ENCODE measurements at places on chromosomes 16 and 17. TPM values are rescaled to one million over a fixed set of nuclear protein-coding genes. Genes with fewer than 3 reads are reported as not detected.

The CDH5 gene
- 10.2 TPM for total RNA-seq

DNA sequence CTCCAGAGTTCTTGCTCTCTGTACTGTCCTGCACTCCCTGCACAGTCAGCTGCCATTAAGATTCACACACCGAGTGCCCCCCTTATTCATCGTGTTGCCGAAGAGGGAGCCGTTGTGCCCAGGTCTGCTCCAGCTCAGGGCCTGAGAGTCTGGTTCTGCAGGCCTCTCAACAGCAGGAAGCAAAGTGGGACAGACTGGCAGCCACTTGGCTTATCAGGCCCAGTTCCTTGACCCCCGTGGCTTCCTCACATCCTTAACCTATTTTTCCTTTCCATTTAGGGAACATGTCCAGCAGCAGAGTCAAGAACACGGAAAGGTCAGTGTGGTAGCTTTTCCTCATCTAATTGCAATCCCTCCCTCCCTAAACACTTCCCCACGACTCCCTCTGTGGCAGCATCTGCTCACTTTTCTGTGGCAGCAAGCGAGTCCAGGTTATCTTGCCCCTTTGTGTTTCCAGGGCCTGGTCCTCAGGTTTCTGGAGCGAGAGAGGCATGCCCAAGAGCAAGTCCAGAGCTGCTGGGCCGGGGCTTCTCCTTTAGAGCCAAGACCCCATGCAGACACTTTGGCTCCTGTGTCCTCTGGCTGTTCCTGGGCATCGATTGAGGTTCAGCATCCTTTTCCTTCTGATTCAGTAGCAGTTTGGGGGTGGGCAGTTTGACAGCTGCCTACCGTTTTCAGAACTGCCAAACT, 22.1 kb upstream of the ADAM11 start:
- no peaks in the 10 kb centered on the region for H3K36me3 ChIP-seq
- DNase-seq = no peak
- no peaks in the 10 kb centered on the region for H3K27me3 ChIP-seq
- no peak overlapping the region for H3K27ac ChIP-seq
- no peaks in the 10 kb centered on the region for H3K4me1 ChIP-seq

- no peaks in the 10 kb centered on the region for H3K36me3 ChIP-seq
- H3K4me3 ChIP-seq = no peak overlapping the region
- no peak overlapping the region for H3K27ac ChIP-seq
- no peak for DNase-seq
- H3K27me3 ChIP-seq = no peaks in the 10 kb centered on the region
These were observed 2.9 kb upstream of the MAFG start for GRCh38 chr17:81930142-81931125.

- H3K4me1 ChIP-seq = peaks cover 9% of the 10 kb centered on the region
- no peak for DNase-seq
- H3K27ac ChIP-seq = no peak overlapping the region
These were observed 3.4 kb downstream of the C1QTNF1 start for GRCh38 chr17:79027274-79027924.

The OTOP2 gene
- total RNA-seq = not detected

The IL32 gene
- 928 TPM for total RNA-seq

The PYY gene
- 0.49 TPM for total RNA-seq

GRCh38 chr17:30358055-30358760, 20.5 kb upstream of the CPD start:
- no peak overlapping the region for H3K27ac ChIP-seq
- H3K4me3 ChIP-seq = no peak overlapping the region
- no peaks in the 10 kb centered on the region for H3K27me3 ChIP-seq
- no peak for DNase-seq

- H3K36me3 ChIP-seq = no peaks in the 10 kb centered on the region
- no peaks in the 10 kb centered on the region for H3K27me3 ChIP-seq
- no peaks in the 10 kb centered on the region for H3K4me1 ChIP-seq
- DNase-seq = no peak
These were observed 640.1 kb upstream of the CDH8 start for GRCh38 chr16:62676306-62676705.

GRCh38 chr16:68378436-68379415, 67.9 kb downstream of the PRMT7 start:
- no peak overlapping the region for H3K4me3 ChIP-seq
- no peaks in the 10 kb centered on the region for H3K4me1 ChIP-seq
- H3K27me3 ChIP-seq = no peaks in the 10 kb centered on the region

The TSNAXIP1 gene
- 0.94 TPM for total RNA-seq

DNA sequence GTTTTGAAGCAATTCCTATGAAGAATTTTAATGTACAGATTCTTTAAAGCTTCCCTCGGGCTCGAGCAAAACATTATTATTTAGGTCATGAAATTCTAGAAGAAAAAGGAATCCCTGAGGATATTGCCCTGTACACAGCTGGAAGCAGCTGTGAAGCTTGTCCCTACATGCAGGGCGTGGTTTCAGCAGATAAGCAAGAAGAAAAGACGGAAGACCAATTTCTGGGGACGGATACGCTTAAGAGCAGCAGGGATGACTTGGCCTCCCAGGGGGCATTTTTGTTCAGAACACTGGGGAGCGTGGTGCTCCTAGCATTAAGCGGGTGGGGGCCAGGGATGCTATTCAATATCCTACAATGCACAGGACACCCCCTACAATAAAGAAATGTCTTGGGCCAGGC, 34.3 kb downstream of the LITAF start:
- H3K27ac ChIP-seq = no peak overlapping the region
- H3K36me3 ChIP-seq = peaks cover 49% of the 10 kb centered on the region
- no peaks in the 10 kb centered on the region for H3K4me1 ChIP-seq
- DNase-seq = no peak

GRCh38 chr16:22322021-22322471, 24.8 kb downstream of the POLR3E start:
- H3K4me3 ChIP-seq = no peak overlapping the region
- H3K36me3 ChIP-seq = peaks cover 43% of the 10 kb centered on the region
- no peak for DNase-seq
- no peaks in the 10 kb centered on the region for H3K27me3 ChIP-seq

DNA sequence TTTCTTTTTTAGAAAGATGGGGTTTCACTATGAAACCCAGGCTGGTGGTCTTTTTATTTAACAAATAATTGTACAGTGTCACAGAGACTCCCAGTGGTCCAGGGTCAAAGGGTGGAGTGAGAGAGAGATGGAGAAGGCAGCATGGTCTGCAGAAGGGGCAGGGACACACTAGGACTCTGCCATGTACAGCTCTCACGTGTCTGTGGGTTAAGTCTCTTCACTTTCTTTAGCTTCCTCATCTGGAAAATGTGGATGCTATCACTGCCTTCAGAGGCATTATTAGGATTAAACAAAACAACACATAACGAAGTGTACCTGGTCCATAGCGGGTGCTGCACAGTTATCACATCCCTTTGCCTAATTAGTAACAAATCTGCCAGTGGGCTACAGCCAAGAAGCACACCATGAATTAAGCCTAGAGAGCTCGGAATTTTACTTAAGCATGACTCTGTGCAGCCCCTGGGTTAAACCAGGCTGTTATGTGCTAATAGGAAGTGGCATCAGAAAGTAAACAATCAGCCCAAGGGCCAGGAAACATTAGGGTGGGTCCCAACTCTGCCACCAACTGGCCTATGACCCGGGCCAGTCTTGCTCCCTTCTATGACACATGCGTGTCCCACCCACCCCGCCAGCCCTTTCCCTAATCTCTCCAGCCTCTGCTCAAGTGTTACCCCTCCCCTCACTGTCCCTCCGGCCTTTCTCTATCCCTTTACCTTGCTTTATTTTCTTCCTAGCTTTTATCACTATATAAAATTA, 13.9 kb downstream of the TOP3A start:
- peaks cover 40% of the 10 kb centered on the region for H3K36me3 ChIP-seq
- no peaks in the 10 kb centered on the region for H3K4me1 ChIP-seq
- DNase-seq = no peak
- no peak overlapping the region for H3K4me3 ChIP-seq

The CES3 gene
- 6.2 TPM for total RNA-seq

- H3K4me3 ChIP-seq = no peak overlapping the region
- no peak overlapping the region for H3K27ac ChIP-seq
- H3K27me3 ChIP-seq = no peaks in the 10 kb centered on the region
- DNase-seq = no peak
- H3K4me1 ChIP-seq = no peaks in the 10 kb centered on the region
These were observed 72.7 kb downstream of the SOX9 start for GRCh38 chr17:72193391-72194106.

GRCh38 chr17:19876529-19877161, 8.9 kb upstream of the ULK2 start:
- no peak overlapping the region for H3K4me3 ChIP-seq
- H3K4me1 ChIP-seq = no peaks in the 10 kb centered on the region
- no peaks in the 10 kb centered on the region for H3K36me3 ChIP-seq
- DNase-seq = no peak

GRCh38 chr17:56879280-56879679, 34.6 kb downstream of the TRIM25 start:
- no peaks in the 10 kb centered on the region for H3K27me3 ChIP-seq
- H3K27ac ChIP-seq = no peak overlapping the region
- H3K4me1 ChIP-seq = no peaks in the 10 kb centered on the region
- H3K4me3 ChIP-seq = no peak overlapping the region
- H3K36me3 ChIP-seq = no peaks in the 10 kb centered on the region
- no peak for DNase-seq

- DNase-seq = no peak
- no peak overlapping the region for H3K4me3 ChIP-seq
- H3K36me3 ChIP-seq = peaks cover 36% of the 10 kb centered on the region
- no peaks in the 10 kb centered on the region for H3K27me3 ChIP-seq
These were observed 12.0 kb downstream of the MMP15 start for GRCh38 chr16:58037365-58038057.

- no peaks in the 10 kb centered on the region for H3K27me3 ChIP-seq
- H3K27ac ChIP-seq = no peak overlapping the region
- no peaks in the 10 kb centered on the region for H3K36me3 ChIP-seq
- DNase-seq = no peak
- no peak overlapping the region for H3K4me3 ChIP-seq
These were observed 34.9 kb upstream of the SSTR5 start for GRCh38 chr16:1037394-1038257.

The TOX3 gene
- 3.8 TPM for total RNA-seq

DNA sequence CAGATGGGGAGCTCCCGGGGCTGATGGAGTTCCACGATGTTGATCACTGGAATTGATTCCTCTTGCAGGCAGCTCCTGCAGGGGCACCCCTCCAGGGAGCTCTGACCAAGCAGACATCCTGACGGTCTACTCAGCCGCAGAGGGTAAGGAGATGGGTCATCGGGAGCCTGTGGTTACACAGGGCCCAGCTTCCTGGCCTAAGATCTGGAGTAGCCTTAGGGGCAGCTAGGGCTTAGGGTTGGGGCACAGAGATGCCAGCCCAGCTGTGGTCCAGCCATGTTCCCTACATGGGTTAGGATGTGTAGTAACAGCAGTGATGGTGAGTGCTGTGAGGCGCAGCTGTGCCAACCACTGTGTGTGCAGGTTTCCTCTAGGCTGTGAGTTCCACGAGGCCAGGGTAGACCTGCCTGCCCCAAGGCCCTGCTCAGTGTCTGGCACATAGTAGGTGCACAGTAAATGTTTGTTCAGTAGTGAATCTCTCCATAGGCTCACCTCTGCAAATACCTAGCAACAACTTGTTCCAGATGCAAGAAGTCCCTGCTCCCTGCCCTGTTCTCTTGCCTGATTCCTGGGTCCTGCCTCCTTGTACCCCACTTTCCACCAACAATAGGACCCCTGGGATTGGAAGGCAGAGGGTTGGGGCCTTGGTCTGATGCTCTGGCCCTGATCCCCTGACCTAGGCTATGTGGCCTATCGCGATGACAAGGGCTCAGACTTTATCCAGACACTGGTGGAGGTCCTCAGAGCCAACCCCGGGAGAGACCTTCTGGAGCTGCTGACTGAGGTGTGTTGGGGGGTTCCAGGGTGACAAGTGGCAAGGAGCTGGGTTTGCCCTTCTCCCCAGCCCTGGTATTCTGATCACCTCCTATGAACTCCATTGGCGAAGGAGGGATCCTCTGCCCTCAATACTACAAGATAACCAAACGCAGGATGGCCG, 13.7 kb downstream of the ZNF213 start:
- no peak overlapping the region for H3K27ac ChIP-seq
- no peak overlapping the region for H3K4me3 ChIP-seq
- DNase-seq = no peak

The SNX20 gene
- 0.41 TPM for total RNA-seq
